CD4-positive, alpha-beta T cell treated with Interleukin-17A for 1 hour (primary cell): ENCODE measurements at places on chromosomes 7 and 10.

DNA sequence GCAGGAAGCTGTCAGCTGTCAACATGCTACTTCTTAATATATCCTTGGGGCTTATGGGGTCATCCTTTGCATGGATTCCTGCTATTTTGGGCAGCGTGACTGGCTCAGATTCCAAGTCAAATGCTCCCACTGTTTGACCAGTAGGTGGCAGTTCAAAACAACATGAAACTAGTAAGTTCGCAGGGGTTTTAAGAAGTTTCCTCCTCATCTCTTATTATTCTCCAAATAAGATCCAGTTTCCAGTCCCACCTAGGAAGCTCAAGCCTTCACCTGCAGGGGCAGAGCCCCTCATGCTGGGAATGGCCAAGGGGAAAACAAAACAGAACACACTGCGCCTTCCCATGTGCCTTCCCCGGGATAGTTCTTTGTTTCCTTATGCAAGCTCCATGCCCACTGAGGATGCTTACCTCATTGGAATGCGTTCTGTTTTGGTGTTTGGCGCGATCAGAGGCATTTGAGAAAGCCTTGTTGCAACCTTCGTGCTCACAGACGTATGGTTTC lies 259.8 kb downstream of the GLI3 start:
- no peak for DNase-seq

DNA sequence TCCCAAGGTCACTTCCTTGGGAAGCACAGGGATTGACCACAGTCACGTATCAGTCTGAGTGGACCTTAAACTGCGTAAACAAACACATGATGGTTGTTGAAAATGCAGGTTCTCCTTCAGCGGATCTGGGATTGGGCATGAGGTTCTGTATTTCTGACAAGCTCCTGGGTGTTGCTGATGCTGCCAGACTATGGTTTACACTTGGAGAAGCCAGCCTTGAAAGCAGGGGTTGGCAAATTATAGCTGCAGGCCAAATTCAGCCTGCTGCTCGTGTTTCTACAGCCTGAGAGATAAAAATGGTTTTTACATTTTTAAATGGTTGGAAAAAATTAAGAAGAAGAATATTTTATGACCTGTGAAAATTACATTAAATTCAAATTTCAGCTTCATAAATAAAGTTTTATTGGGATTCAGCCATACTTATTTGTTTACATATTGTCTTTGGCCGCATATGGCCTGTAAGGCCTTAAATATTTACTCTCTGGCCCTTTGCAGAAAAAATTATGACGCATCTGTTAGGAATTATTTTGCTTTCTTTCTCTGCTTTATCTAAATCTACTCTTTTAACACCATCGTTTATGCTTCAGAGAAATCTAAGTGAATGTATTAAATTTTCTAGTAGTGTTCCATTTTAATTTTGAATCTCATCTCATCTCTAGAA lies 109.6 kb downstream of the SH2D4B start:
- DNase-seq: no peak

DNA sequence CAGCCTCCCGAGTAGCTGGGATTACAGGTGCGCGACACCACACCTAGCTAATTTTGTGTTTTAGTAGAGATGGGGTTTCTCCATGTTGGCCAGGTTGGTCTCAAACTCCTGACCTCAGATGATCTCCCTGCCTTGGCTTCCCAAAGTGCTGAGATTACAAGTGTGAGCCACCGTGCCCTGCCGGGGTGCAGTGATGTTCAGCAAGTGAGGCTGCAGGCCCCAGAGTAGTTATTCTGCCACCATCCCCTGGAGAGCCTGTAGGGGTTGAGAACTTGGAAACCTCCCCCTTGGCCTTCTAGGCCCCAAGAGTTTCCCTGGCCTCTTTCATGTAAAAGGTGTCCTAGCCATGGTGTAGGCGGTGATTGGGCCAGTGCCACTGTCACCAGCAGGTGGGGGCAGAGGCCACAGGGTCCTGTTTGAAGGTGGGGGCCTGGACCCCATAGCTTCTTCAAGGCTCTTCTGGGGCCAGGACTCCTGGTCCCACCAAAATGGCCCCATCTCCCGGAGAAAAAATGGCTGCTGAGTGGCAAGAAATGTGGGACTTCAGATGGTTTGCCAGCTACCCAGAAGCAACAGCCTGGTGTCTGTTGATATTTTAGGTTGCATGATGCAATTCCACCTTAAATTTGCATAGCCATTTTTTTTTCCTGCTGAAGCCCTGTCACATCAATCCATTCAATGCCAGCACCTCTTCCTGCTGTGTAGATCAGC lies 25.5 kb upstream of the INMT start:
- peak; percentile 38 for DNase-seq

GRCh38 chr10:104391150-104391968 lies 37.7 kb downstream of the CFAP58 start:
- no peak for DNase-seq

- DNase-seq: no peak
These were observed 713 bp downstream of the IMMP2L start for GRCh38 chr7:111561654-111561903.

GRCh38 chr7:4189131-4189570 lies 492.9 kb upstream of the FOXK1 start:
- no peak for DNase-seq

DNA sequence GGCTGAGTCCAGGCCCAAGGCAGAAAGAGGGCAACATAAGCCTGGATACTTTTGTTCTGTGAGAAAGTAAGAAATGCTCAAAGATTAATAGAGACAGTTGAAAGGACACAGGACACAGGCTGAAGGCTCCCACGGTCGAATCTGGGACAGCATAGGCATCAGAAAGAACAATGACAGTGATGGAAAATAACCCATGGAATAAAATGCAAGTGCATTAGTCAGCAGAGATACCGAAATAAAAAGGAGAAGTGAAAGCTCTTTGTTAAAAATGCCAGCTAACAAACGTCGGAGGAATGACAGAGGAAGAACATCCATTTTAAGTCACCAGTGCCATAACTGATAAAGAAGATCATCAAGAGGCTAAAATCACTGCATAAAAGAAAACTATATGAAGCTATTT lies 19.6 kb upstream of the AGAP5 start:
- no peak for DNase-seq

DNA sequence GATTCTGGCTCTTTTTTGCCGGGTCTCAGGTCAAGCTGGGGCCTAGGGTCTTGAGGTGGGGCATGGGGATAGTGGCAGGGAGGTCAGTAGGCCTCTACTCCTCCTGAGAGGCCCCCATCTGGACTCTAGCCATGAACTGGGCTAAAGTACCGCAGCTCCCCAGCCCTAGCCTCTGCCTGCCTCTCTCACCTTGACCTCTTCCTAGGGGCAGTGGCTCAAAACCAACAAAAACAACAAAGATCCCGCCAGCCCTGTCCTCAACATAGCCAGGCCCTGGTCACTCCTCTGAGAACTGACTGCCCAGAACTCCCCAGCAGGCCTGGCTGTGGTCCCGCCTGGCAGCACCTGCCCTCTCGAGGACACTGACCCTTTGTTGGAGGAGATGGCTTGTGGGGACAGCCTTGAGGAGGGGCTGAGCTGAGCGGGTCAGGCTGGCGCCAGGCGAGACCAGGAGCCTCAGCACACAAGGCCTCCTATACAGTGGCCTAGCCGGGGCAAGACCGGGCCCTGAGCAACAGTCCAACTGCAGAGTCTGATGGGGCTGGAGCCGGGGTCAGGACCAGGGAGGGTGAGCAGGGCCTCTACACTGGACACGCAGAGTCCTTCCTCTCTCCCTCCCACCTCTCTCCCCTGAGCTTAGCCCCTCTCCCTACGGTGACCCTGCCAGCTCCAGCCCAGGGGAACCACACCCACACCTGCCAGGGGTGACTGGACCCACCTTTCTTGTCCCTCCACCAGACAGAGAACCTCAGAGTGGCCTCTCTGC lies 11.6 kb upstream of the PPIF start:
- DNase-seq: no peak

DNA sequence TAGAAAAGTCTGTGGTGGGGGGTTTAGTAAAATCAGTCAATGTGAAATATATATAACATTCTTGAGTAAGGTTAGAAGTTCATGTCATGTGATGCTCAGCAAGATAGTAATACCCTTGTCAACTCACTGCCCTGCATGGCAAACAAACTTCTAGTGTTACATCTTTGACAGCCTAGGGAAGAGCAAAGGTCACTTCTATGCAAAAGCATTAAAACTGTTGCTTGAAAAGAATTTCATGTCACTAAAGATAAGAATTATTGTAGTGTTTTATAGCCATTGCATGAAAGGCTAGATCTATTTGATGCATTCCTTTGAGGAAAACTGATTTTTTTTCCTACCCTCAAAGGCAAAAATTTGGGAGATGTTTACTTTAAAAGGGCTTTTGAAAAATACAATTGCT lies 176.0 kb downstream of the SKAP2 start:
- no peak for DNase-seq

DNA sequence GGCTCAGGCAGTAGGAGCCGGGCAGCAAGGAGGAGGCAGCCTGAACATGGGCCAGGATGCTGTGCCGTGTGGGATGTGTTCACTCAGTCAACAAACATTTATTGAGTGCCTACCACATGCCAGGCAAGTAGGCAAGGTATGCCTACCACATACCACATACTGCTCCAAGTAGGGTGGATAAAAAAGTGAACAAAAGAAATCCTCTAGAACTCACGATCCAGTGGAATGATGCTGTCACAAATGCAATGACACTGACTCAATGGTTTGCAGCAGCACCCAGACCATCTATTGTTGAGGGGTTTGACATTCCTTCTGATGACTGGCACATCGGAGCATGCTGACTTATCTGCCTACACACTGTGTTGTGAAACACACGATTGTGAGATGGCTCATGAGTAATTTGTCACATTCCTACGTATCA lies 413.5 kb downstream of the NRG3 start:
- DNase-seq: no peak

DNA sequence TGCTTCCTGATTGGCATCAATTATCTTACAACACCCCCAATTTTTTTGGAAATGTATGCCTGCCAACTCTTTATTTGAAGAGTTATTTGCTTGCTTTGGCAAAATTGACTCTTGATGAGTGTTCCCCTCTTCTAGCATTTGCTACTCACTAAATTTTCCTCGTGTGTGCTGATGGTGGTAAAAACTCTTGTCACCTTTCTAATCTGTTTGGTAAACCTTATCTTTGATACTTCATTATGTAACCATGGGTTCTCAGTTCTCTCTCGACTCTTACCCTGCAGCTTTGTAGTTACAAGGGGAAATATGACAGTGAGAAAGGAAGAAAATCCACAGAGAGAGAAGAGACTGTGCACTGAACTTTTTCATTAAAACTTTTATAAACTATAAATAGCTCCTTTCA lies 102.5 kb downstream of the CDK14 start:
- no peak for DNase-seq

- DNase-seq: no peak
These were observed 57.1 kb upstream of the RHOBTB1 start for GRCh38 chr10:61000769-61001730.

- no peak for DNase-seq
These were observed 1.2 kb downstream of the CACUL1 start for GRCh38 chr10:118753331-118754228.
